ENCODE measurements at places on chromosomes 16 and 17.

DNA sequence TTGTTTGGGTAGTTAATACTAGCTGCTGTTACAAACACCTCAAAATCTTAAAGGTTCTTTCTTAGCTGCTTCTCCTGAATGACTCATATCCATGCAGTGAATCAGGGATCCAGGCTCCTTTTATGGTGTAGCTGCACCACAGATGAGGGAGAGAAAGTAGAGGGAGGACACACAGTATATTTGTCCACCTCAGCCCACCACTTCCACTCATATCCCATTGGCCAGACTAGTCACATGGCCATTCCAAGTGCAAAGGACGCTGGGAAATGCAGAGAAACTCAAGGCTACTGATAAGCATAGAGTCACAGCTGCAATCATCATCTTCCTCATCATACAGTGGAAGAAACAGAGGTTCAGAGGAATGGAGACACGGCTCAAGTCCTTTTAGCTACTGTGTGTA, 63.8 kb downstream of the GSG1L start:
- DNase-seq = no peak

GRCh38 chr17:65523411-65523810, 38.0 kb downstream of the AXIN2 start:
- no peak for DNase-seq

DNA sequence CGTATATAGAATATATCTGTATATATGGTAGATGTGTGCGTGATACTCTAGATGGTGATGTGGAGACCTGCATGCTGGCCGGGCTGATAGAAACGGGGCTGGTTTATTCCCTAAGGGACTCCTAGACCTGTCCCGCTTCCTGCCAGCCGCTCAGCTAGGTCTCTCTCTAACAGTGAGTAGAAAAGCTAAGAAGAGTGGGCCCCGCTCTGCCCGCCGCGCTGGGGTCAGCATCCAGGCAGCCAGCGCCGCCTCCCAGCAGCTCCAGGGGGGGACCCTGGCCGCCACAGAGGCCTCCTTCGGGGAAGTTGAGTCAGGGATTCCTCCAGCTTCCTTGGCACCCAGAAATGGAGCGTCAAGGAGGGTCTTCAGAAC, 9.4 kb downstream of the CYGB start:
- DNase-seq = peak; percentile 78

GRCh38 chr17:78289802-78290363, 58.5 kb downstream of the TMEM235 start:
- peak; percentile 89 for DNase-seq

GRCh38 chr17:72952220-72952619, 140.3 kb downstream of the SLC39A11 start:
- no peak for DNase-seq

DNA sequence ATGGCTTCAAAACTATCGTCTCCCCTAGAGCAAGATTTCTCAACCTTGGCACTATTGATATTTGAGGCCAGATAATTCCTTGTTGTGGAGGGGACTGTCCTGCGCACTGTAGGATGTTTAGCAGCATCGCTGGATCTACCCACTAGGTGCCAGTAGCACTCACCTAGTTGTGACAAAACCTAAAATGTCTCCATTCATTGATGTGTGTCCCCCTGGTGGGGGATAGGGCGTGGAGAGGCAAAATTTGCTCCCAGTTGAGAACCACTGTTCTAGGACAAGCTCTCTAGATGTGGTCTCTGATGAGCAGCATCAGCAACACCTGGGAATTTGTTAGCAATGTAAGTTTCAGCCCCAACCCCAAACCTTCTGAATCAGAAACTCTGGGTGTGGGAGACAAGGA, 259.0 kb downstream of the XYLT1 start:
- peak; percentile 34 for DNase-seq

DNA sequence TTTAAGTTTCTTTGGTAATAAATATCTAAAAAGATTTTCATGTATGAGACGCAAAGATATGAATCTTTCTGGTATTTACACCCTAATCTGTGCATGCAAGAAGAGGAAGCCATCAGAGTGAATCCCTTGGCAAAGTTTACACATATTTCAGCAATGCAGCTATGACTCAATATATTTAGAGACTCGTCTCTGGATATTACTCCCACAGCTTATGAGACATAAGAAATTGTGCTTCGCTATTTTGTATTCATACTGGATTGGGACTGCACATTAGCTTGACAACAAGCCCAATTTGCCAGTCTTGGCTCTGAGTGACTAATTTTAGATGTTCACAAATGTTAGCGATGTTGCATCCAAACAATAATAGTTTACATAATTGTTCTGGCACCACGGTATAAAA, 532.0 kb downstream of the CDH11 start:
- DNase-seq = no peak
